ENCODE measurements at places on chromosomes 2 and 18.

DNA sequence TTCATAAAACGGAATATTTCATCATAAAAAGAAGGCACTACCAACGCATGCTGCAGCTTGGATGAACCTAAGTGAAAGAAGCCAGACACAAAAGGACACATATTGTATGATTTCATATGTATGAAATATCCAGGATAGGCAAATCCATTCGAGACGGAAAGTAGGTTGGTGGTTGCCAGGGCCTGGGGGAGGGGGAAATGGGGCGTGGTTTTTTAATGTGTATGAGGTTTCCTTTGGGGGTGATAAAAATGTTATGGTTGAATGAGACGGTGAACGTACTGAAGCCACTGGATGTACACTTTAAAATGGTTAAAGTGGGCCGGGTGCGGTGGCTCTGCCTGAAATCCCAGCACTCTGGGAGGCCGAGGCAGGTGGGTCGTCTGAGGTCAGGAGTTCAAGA lies 20.0 kb upstream of the SPATA3 start:
- no peak for DNase-seq

DNA sequence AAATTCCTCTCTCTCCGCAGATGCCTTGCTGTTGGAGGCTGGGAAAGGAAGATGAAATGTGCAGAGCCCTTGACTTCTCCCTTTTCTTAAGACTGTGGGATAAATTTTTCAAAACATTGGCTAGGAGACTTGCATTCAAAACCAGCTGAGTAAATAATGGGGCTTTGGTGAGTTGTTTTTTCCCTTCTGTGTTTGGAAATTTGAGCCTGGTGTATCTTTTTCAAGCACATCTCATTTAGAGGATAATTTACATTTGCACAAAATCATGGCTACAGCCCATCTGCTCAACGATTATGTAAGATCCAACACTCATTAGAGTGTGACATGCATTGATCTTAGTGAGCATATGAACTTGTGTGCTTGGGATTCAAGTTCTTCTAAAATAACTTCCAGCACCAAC lies 112.1 kb upstream of the ATP8B1 start:
- DNase-seq = peak; percentile 98

DNA sequence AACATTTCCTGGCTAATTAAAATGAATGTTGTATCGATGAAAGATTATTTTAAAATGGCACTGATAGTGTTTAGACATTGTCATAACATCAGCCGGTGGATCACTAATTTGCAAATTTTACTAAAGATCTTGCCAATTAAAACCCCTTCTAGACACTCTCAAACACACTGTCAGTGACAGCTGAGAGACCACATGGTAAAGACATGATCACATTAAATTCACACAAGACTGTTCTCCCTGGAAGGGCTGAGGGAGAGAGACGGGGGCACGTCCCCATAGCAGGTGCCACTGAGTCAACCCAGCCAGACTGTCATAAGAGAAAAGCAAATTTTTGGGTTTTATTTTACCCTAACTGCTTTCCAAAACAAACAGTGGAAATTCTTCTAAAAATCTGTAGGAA lies 306.0 kb downstream of the TXNL1 start:
- no peak for DNase-seq

GRCh38 chr18:23512641-23513040 lies 9.3 kb downstream of the RMC1 start:
- no peak for DNase-seq

DNA sequence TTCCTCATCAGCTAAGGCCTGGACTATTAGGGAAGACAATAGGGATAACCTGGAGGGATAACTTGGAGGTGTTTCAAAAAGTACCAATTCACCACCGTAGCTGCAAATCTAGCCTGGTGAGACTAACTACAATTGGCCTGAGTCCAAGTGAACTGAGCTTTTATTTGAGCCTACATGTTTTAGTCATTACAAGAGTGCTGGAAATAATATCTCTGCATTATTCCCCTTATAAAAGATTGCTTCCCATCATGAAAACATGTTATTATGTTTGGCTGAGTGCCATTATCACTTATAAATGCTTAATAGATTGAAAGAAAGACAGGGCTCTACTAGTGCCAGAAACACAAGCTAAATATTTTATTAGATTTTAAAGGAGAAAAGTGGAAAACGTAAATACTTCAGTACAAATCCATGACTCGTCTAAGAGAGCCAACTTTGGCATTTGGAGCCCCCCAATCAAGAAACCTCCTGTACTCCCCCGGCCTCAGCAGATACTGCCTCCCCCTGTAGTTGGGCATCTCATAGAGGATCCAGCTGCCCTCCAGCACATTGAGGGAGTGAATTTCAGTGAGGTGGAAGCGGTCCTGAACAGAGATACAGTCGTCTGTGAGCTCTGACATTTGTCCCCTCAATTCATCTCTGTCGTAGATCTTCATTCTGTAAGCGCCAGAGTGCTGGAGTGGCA lies 3.6 kb downstream of the CRYGB start:
- peak; percentile 58 for DNase-seq

DNA sequence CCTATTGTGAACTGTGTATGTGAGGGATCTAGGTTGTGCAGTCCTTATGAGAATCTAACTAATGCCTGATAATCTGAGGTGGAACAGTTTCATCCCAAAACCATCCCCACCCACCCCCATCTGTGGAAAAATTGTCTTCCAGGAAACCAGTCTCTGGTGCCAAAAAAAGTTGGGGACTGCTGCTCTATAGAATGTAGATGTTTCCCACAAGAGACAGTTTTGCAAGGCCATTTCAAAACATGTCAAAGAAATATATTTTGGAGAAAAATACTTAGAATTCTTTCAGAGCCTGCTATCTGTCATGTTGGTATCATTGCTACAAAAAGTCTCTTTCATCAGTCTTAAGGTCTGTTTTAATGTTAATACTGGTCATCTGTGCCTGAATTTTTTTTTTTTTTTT lies 4.1 kb upstream of the SLC39A10 start:
- no peak for DNase-seq

DNA sequence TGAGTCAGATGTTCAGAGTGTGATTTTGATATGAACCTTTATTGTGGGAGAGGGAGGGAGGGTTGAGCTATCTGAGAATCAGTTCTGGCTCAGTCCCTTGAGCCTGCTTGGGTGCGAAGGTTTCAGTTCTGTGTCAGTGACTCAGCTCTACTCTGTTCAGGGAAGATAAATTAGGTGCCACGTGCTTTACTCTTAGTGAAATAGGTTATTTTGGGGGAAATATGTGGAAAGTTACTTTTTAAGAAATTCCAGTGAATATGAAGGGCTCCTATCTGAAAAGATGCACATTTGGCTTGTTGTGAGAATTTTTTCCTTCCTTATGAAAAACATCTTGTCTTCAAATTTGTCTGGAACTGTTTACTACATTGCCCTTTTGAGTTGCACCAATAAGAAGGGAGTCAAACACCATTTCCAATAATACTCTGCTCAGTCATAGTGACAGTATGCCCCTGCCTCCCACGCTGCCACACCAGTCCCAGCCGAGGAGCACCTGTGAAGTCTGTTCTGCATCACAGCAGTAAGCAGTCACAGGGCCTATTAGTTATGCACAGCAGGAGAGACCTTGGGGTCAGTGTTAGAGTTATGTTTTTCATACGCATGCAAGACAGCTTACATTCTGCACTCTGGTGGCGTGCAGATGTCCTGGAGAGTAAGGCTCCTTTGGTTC lies 32.8 kb upstream of the DNAH7 start:
- DNase-seq = no peak

- no peak for DNase-seq
These were observed 16.5 kb downstream of the PTPN2 start for GRCh38 chr18:12867441-12868123.

DNA sequence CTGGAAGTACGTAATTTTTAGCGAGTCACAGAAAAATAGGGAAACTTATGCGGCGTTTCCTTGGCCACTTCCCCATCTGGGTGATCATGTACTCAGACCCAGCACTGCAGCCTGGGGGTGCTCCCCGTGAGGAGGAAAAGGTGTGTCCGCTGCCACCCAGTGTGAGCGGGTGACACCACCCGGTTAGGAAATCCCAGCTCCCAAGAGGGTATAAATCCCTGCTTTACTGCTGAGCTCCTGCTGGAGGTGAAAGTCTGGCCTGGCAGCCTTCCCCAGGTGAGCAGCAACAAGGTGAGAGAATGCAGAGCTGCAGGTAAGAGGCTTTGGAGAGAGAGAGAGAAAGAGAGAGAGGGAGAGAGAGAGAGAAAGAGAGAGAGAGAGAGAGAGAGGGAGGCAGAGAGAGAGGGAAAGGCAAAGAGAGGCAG lies at the start of gene IL1R2:
IL1R2 (plus strand) TSS at position 240 of the 425 bp plus-strand sequence. CDS start 16,616 bp downstream, outside the sequence.
- DNase-seq = no peak

DNA sequence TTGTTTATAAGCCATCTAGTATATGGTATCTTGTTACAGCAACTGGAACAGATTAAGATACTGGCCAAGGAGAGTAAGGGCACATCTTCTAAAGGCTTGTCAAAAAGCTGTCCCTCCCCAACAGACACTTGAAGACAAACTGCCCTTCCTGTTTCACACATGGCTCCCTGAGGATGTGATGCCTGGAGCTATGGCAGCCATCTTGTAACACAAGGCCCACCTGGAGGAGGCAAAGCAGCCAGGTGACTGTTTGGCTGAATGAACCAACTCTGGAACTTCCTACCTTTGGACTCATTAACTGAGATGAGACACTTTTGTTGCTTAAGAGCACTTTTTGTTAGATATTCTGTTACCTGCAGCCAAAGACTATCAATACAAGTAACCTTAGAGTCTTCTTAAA lies 54.4 kb downstream of the SNORC start:
- DNase-seq = no peak

DNA sequence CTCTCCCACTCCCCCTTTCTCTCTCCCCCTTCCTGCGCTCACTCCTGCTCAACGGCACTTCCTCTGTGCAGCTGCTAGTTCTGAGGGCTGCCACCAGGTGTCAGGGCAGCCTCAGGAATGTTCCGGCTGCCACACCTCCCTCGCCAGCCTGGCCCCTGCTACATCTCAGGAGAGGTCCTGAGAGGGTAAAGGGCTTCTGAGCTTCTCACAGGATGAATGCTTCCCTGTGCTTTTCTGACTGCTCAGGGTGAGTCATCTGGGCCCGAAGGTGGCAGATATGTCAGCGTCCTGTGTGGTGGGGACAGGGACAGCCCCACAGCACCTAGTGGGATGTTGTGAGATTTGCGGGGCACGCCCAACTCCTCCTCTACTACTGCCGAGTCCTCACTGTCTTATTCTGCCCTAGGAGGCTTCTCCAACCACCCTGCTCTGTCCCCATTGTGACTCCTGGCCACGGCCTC lies 49.0 kb downstream of the PLEKHB2 start:
- DNase-seq = peak; percentile 75

DNA sequence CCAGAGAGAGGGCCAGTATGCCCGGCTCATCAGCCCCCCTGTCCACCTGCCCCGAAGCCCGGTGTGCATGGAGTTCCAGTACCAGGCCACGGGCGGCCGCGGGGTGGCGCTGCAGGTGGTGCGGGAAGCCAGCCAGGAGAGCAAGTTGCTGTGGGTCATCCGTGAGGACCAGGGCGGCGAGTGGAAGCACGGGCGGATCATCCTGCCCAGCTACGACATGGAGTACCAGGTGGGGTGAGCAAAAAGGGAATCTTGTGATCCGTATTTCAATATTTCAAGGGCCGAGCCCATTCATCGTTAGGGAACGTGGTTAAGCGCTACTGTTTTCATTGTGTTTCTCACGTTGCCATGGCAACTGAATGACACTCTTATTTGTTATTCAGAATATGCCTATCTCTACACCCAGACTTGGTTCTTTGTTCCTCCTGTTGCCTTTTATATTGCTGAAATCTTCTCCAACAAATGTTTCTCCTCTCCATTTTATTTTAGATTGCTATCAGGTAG lies 81.5 kb downstream of the NRP2 start:
- peak; percentile 58 for DNase-seq

DNA sequence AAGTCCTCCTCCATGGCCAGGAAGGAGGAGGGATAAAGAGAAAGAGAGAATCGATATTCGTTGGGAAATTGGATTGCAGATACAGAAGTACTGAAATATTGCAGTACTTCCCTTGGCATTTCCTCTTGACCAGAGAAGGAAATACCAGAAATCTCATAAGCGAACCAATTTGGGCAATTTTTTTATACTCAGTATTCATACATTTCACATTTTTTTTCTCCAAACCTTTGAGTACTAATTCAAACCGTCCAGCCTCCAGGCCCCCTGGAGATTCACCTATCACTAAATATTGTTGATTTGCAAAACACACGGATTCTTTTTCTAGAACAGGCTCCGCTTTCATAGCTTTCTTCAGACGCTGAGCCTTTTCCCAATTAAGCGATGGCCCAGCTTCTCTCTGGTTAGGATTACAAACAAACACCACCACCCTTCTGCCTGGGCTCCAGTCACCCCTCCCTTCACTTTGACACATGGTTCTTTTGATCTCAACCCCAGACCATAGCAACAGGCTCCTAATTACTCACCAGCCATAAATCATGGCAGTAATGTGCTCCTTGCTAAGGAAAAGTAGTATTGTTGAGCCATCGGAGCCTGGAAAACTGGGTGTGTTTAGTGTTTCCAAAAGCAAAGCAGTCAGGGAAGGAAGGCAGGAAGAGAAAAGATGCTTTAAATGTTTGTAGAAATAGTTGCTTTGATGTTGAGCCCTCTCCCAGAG lies 138.4 kb upstream of the CCDC68 start:
- DNase-seq = peak; percentile 69

- no peak for DNase-seq
These were observed 8.2 kb downstream of the ADAM17 start for GRCh38 chr2:9547262-9547991.

- DNase-seq = no peak
These were observed 9.9 kb downstream of the SH2D6 start for GRCh38 chr2:85428343-85428881.

- no peak for DNase-seq
These were observed 72.3 kb downstream of the IL1R2 start for GRCh38 chr2:102063941-102064678.

- no peak for DNase-seq
These were observed 77.5 kb upstream of the NFATC1 start for GRCh38 chr18:79318142-79318673.

DNA sequence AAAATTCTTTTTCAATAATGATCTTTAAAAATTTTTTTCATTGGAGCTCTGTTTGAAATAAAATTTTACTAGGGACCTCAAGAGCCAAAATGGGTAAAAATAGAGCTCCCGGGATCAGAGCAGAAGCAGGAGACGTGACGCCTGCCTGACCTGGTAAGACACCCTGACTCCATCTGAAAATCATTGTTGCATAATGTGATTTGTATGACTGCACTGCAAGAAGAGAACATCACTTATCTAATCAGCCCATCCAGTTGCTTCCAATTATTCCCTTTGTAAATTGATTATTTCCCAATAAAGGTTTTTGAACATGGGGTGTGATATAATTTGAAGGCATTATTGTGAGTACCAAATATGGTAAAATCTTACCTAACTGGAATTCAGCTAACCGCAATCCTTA lies 17.1 kb upstream of the TAF1B start:
- no peak for DNase-seq

DNA sequence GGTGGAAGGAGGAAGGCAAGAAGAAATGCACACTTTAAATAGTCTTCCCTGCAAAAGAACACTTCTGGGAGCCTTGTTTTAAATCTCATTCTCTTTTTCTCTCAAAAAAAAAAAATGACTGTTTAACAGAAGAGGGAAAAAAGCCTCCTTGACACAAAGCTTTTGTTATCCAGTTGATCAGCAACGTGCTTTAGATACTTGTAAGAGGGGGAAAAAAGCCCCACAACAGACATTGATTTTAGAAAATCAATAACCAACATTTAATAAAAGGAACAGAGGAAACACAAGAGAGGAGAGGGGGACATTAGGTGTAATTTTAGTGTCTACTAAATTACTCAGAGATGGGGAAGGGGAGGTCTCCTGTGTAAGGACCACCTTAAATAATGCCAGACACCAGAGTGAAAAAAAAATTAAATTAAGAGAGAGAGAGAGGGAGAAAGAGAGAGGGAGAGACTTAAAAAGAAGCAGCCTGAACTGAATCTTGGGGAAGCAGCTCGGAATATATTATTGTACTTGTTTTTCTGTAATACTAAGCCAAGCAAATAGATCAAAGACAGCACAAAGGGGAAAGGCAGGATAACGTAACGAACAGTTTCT lies 4.7 kb downstream of the ZEB2 start:
- DNase-seq = no peak

Measured in NCI-H2171 treated with DMSO at 0.1 percent for 48 hours (cell line).